ENCODE measurements at places on chromosomes 5 and 9.

GRCh38 chr5:166581826-166582225 is 1709.6 kb upstream of the WWC1 start:
- peak; percentile 73 for DNase-seq

- peak; percentile 38 for DNase-seq
Measured at GRCh38 chr5:126097876-126098275, 325.3 kb upstream of the GRAMD2B start.

DNA sequence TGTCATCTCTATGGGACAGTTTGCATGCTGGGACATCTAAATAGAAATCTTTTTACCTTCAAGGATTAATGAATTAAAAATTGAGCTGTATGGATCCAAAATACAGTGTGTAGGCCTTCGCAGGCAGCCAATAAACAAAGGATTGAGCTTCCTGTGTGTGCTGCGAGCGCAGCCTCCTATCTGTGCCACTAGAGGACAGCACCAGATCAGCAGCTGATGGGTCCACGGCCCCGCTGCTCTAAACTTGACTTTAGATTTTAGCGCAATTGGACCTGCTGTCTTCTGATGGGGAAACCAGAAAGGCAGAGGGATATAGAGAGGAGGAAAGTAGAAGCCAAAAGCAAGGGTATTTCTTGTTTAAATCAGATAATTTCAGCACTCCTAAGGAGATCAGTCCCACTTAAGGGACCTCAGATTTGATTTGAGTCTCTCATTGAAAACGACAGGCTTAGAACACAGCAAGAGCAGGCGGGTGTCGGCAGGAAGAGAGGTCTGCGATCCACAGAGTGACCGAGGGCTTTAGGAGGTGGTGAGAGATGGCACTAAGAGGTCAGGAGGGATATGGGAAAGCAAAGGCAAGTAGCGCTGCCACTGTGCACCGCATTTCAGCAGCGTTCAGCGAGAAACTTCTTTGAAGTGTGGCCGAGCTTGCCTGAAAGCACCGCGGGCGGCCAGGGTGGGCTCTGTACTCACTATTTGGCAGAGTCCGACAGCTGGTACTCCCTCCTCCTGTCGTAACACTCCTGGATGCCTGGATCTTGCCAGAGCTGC is 214.3 kb downstream of the GNA14 start:
- DNase-seq: peak; percentile 76

DNA sequence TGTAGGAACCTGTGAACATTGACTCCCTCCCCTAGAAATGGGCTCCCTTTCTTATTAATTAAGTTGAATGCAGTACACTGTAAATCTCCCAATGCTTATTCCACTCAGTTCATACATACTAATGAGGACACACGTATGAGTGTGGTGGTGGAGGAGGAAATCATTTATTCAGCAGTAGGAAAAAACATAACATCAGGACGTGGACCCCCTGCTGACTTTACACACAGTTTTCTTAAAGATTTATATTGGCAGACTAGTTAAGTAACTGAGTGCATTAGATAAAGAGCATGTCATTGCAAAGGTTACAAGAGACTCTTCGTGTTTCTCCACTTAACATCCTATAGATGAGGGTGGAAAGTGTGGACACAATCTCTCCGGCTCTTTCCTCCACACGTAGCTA is 37.8 kb upstream of the SEMA6A start:
- no peak for DNase-seq

DNA sequence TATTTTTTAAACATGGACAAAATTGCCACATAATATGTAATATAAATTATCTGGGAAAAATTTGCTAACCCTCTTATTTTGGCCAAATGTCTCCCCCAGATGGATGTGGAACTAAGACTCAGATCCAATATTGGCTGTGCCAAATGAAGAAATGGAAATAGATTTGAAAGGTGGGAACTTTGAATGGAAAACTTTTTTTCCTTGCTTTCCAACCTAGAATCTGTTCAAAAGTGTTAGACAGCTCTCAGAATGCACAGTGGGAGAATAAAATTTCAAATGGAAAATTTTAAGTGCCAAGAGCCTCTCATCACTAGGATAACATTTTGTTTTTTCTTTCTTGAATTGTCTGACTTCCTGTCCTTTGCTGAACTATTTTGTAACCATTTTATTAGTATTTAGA is 142.6 kb upstream of the GAS1 start:
- DNase-seq: no peak

DNA sequence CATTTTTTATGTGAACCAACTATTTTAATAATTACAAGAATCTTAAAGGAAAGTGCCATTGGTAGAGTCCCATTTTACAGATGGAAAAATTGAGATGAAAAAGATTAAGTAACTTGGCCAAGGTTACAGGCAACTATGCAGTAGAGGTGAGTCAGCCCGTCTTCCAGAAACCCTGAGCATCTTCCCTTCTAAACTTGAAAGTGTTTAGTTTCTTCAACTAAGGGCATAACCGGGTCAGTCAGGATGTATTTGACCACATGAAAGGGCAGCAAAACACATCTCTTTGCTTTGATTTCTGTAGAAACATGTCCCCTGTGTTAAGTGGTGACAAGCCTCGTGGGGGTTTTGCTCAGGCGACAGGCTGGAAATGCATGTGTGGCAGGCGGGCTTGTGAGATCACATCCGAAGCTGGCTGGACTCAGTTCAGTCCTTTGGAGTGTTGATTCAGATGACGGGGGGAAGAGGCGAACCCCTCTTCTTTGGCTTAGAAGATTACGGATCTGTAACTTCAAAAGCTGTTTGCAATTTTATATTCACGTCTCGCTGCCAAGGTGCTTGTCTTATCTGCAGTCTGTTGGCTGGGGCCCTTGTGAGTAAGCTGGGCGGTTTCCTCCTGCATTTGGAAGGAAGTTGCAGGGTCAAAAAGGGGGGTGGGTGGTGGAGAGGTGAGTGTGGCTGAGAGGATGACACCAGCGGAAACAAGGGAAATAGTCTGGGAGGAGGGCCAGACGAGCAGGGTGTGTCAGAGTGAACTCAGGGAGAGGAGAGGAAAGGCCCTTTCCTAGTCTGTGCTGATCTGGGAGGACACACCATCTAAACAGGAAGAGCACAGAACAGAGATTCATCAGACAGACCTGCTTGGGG is 78.9 kb upstream of the RPS23 start:
- peak; percentile 74 for DNase-seq

DNA sequence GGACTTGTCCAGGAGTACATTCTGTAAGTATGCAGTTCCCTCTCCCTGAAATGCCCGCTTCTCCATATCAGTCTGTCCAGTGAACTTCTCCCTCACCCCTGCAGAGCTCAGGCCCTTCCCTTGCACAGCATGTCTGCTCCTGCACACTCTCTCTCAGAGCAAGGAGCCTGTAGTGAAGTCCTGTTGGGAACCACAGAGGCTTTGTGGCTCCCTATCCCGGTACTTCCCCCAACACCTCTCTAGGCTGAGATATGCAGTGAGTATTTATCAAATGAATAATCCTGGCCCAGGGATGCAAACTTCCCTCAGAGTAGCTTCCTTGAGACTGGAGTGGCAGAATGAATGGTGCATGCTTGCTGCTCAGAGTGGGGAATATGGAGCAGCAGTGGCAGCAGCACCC is 48.8 kb downstream of the POC5 start:
- DNase-seq: no peak

DNA sequence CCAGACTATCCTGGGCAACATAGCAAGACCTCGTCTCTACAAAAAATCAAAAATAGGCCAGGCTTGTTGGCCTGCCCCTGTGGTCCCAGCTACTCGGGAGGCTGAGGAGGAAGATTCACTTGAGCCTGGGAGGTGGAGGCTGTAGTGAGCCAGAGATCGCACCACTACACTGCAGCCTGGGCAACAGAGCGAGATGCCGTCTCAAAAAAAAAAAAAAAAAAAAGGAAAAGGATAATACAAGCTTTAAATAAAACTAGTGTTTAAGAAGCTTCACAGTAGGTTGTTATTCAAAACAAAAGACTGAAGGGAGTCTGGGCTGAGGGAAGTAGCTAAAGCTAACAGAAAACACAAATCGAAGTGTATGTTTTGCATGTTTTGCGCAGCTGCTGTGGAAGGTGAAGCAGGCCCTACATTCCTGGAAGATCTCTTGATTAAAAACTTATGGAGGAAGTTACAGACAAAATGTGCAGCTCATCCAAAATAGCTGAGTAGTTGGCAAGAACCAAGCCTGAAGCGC is 581 bp upstream of the C9orf40 start:
- peak; percentile 64 for DNase-seq

DNA sequence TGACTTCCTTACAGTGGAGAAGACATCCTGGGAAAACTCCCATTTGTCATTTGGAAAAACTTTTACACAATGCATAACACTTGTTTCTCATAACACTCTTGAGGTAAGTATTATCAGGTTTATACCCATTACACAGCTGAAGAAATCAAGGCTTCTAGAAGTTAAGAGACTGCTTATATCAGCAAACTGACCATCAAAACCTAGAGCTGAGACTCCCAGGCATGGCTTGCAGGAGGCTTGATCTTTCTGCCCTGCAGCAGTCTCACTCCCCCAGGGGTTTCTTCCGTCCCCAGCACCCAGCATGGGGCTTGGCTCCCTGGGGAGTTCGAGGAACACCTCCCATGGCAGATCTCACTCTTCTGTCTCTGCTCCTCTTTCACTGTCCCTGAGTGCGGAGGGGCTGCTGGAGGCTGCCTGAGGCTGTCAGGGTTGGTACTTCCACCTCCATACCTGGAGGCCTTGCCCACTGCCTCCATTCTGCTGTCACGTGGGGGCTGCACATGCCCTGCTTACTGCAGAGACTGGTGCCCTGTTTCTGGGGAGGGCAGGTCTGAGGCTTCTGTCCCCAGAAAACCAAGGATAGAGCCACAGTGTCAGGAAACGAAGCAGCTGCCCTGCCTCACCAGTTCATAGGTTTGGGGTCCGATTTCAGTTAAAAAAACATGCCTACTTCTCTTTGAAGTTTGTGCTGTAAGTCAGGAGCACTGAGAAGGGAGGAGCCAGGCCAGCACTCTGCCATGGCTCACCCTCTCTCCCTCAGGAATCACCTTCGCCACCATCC is 202.5 kb downstream of the PAX5 start:
- DNase-seq: no peak

GRCh38 chr5:74624931-74625505 is 15.5 kb downstream of the ENC1 start:
- DNase-seq: no peak

DNA sequence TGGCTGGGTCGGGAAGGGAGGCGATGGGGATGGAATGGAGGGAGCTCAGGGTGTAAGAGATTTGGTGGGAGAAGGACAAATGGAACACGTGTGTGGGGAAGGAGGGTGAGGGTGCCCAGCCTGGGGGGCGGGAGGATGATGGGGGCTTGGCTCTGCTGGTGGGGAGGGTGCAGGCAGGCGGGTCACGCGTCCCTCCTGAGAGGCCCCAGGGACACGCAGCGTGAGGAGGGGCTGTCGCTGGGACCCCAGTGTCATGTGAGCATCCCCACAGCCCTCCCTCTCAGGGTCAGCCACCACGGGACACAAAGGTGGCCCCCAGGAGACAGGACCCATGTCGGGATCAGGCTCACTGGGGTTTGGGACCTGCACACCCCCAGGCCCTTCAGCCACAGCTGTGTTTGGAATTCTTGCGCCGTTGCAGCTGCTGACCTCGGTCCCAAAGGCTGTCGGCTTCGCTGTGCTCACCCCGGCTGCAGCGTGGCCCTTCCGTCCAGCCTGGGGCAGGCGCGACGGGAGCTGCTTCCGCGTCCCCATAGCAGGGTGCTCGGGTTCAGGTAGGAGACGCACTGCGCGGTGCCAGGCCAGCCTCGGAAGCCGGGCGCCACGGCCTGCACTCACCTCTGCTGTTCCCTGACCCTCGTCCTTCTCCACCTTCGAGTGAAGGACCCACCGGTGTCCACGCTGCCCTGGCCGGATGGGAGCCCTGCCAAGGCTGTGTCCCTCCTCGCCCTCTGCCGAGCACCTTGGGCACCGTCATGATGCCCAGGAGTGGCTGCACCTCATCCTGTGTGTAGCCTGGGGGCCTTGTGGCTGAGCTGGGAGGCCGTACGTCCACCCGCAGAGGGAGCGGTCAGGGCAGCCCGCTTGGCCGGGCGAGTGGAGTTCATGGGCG is 5.4 kb downstream of the SLC6A19 start:
- no peak for DNase-seq

DNA sequence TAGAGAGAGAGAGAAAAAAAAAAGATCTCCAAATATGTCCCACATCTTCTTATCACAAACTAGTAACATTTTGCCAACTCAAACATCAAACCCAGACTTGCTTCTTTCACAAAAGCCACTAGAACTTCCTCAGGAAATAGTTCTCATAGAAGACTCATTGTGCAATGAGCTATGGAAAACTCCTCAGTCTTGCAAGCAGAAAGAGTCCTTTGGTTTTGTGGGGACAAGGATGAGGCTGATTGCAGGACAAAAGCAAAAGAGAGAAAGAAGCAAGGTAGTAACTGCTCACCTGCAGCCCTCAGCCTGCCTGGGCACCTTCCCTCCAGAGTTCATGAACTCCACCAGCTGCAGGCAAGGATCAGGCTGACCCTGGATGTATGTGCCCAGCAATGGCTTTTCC is 399.0 kb downstream of the IRX1 start:
- DNase-seq: peak; percentile 53

GRCh38 chr9:81844131-81844567 is 84.1 kb upstream of the SPATA31D4 start:
- no peak for DNase-seq

DNA sequence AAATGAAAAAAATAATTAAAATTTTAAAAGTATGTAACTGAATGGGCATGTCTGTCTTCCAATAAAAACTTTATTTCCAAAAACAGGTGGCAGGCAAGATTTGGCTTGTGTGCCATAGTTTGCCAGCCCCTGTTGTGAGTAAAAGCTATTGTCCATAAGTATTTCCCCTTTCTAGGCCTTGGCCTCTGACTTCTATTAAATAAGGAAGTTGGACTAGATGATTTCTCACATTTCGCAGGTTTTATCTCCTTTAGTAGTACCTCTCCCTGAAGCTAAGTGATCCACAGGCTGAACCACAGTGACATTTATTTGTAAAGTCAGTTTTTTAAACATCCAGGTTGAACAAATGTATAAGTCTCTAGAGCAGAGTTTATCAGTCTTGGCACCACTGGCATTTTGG is 41.3 kb downstream of the RECK start:
- DNase-seq: no peak

GRCh38 chr5:136957428-136957827 is 541.7 kb downstream of the SPOCK1 start:
- DNase-seq: no peak
